ENCODE measurements at places on chromosomes 16 and 17.
A peak's percentile ranks its signal among the peaks of the same experiment; 100 is the strongest.

DNA sequence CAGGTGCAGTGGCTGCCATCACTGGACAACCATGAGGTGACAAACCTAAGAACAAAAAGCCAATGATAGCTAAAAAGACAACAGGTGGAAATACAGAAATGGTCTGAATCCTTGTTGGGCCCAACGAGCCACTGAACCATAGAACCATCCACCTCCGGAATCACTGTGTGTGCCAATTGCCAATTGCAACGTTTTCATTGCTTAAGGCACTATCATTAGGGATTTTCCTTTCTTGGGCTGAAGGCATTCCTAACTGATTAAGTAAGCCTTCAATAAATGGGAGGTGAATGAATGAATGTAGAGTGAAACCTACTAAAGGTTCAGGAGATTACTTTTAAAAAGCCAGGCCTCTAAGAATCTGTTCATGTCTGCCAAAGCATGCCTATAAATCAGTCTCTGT is 3.6 kb downstream of the USP31 start:
- DNase-seq, result no peak

DNA sequence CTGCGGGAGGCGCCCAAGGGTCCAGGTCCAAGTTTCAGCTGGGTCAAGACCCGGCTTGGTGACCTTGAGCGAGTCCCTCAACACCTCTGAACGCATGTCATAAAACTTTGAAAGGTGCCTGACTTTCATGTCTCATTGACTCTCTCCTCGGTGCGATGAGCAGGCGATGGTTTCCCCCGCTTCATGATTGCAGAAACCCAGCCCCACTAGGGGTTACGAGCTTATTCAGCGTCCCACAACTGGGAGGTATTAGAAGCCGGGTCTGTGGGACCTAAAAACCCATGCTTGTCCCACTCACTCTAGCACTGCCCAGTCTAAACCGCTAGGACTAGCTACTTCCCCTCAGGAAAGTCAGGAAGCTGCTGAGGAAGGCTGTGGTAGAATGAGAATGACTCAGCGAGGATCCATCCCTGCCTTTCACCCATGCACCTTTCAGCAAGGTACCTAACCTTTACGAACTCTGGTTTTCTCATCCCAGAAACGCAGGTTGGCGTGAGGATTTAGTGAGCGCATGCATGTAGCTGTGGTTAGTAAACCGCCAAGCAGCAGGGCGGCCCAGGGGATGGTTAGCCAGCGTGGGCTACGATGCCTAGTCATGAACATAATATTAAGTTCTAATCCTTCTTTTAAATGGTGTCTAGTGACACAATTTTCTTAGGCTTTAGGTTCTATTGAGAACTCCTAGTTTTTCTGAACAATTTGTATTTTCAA is 26.2 kb upstream of the RFFL start:
- peak; percentile 55 for DNase-seq

GRCh38 chr17:12789481-12790248 is at the start of gene ARHGAP44:
Gene ARHGAP44 (plus strand): TSS chr17:12789498. CDS start chr17:12789839, 341 bp downstream.
- DNase-seq, result no peak

GRCh38 chr17:66398617-66399016 is 96.2 kb downstream of the PRKCA start:
- no peak for DNase-seq

GRCh38 chr17:79033741-79034501 is 10.0 kb downstream of the C1QTNF1 start:
- DNase-seq, result no peak

- no peak for DNase-seq
These were observed 327.9 kb upstream of the SOX9 start for GRCh38 chr17:71792966-71793365.

- no peak for DNase-seq
These were observed 22.3 kb downstream of the ARHGAP27 start for GRCh38 chr17:45410144-45411091.

- DNase-seq, result no peak
These were observed 91.1 kb downstream of the ANKFN1 start for GRCh38 chr17:56244268-56244890.

DNA sequence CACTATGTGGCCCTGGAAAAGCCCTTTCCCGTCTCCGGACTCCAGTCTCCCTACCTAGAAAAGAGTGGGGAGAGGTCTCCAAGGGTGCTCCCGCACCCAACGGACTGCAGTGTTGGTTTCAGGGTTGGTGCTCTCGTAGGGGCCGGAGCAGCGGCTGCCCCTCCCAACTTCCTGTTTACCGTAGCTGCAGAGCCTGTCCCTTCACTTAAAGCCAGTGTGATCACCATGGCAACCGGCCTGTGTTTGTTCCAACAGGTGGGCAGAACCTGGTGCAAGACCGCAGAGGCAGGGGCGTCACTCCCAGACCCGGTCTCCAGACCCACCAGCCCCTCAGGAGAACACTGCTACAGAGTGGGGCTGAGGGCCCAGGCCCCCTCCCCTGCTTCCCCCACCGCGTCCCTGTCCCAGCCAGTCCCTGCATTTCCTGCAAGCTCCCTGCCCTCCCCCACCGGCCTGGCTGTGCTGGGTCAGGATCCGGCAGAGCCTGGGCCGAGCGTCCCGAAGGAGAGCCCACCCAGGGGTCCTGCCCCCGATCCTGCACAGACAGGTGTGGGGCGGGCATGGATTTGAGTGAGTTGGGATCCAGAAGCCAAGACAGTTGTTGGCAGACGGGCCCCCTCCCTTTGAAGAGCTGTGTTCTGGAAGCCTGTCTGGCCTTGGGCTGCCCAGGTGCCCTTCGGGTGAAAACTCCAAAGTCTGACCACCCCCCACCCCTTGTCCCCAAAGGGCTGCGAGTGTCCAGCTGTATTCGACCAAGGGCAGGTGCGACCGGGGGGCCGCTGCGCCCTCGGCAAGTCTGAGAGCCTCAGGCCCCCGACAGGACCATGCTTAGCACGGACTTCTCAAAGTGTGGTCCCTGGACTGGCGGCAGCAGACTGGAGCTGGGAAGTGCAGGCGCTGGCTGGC is 1.5 kb upstream of the BAIAP3 start:
- DNase-seq, result peak; percentile 36

GRCh38 chr17:3511852-3512504 is 36.2 kb downstream of the ASPA start:
- DNase-seq, result no peak

DNA sequence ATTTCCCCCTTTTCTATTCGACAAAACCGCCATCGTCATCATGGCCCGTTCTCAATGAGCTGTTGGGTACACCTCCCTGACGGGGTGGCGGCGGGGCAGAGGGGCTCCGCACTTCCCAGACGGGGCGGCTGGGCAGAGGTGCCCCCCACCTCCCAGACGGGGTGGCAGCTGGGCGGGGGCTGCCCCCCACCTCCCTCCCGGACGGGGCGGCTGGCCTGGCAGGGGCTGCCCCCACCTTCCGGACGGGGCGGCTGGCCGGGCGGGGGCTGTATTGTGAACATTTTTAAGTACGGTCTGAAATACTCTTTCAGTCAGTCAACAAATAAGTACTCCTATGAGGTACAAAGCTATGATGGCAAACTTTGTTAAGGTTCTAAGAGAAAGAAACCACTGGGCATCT is 222.8 kb downstream of the CNTNAP4 start:
- no peak for DNase-seq

DNA sequence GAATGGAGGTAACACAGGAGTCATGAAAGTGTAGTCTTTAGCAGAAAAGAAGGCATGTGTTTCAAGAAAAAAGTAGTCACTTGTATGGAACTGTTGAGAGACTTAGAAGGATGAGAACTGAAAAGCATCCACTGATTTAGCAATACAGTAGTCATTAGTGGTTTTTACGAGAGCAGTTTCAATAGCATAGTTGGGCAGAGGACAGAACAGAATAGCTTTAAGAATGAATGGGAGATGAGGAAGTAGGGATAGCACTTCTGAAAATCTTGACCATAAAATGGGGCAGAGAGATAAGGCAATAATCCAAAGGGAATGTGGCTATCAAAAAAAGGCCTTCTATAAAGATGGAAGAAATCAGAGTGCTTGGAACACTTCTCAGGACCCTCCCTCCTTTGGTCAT is 64.8 kb upstream of the C17orf78 start:
- DNase-seq, result no peak

DNA sequence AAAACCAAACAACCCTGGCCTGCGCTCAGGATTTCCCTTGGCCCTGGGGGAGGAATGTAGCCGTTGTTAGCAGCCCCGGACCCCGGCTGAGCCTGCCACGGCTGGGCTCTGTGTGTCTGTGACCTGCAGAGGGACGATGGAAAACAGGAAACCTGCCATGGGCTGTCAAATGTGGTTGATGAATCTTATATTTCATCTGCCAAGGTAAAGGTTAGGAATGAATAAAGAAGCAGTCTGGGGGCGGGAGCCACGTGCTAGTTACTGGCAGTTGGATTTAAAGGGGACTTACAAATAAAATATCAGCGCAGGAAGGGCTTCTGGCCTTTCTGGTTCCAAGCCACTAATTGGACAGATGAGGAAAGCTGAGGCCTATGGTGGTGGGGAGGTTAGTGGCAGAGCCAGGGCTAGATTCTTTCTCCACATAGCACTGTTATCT is at the start of gene KRT23:
TSS of gene KRT23 (minus strand) at position 263 of the 436 bp plus-strand sequence. CDS start 1,043 bp downstream, outside the sequence.
- no peak for DNase-seq

DNA sequence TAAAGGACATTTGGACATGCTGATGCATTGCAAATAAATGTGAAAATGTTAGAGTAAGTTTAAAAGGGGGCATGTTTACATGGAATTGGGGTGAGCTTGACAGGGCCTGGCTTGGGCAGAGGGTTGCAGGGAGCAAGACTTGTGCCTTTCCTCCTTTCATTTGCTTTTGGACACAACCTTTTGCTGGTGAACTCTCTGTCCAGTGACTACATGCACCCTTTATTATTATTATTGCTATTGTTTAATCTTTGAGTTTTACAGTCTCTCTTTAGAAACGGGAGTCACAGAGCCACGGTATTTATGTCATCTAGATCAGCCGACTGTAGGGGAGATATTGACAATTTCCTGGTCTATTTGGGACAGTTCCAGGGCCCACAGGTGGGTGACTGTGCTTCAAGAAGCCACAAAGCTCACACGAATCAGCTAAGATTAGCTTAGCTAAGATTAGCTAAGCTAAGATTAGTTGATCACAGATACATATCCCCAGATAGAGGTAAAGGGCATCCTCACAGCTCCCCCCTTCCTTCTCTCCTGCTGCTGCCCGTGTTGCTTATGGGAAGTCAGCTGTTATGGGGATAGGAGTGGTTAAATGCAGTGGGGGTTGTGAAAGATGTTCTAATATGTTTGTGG is 28.9 kb upstream of the ETV4 start:
- no peak for DNase-seq

- DNase-seq, result no peak
These were observed 13.4 kb upstream of the MEIOC start for GRCh38 chr17:44642834-44643233.

GRCh38 chr17:76478730-76479514 is 11.5 kb downstream of the AANAT start:
- no peak for DNase-seq

DNA sequence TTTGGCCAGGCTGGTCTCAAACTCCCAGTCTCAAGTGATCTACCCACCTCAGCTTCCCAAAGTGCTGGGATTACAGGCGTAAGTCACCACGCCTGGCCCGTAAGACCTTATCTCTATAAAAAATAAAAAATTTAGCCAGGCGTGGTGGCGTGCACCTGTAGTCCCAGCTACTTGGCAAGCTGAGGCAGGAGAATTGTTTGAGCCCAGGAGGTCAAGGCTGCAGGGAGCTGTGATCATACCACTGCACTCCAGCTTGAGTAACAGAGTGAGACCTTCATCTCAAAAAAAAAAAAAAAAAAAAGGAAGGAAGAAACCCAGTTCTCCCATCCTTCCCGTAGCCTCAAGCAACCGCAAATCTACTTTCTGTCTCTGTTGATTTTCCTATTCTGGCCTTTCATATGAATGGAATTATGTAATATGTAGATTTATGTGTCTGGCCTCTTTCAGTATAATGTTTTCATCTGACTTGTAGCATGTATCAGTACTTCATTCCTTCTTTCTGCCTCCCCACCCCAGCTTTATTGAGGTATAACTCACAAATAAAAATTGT is 11.2 kb downstream of the CASC3 start:
- DNase-seq, result no peak

- no peak for DNase-seq
These were observed 69.2 kb downstream of the CDC27 start for GRCh38 chr17:47119746-47120520.

DNA sequence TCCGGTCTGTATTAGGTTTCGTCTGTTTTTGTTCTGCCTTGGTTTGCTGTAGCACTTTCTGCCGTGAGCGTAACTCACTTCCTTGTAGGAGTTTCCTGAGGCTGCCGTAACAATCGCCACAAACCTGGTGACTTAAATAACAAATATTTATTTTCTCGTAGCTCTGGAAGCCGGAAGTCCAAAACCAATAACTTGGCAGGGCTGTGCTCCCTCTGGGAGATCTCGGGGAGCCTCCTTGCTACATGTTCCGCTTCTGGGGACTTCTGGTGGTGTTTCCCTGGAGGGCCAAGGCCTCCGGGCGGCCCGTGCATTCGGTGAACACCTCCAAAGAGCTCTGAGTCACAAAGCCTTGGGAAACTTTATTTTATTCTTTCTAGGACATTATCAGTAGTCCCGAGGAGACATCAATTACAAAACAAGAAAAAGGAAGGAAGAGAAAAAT is 6.8 kb upstream of the WDR45B start:
- DNase-seq, result no peak

DNA sequence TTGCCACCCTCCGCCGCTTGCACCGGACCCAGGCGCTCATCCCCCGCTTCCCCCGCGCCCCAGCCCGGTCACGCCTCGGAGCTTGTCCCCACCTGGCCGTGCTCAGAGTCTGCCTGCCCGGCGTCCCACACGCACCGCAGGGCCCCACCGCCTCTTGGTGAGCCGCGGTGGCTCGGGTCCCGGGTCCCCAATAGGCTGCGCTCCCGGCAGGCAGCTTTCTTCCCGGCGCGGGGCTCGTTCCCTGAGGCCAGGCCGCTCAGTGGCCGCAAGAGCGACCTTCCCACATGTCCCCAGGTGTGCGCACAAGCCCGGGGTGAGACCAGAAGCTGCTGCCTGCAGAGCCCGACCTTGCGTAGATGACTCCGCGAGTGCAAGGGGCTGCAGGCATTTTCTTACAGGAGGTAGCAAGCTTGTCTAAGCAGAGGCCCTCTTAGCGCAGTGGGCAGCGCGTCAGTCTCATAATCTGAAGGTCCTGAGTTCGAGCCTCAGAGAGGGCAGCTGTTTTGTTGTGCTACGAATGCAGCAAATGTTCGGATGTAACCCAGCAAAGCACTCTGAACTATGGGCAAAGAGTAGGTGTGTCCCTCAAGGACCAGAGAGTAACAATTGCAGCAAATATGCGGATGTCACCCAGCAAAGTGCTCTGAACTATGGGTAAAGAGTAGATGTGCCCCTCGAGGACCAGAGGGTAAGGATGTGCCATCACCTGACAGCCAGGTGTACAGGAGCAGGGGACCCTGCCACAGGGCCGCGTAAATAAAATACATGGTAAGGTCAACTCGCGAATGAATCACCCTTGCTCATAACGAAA is 15.6 kb downstream of the TLE7 start:
- DNase-seq, result peak; percentile 83

GRCh38 chr16:61862221-61863155 is 173.8 kb downstream of the CDH8 start:
- DNase-seq, result no peak

GRCh38 chr17:4769628-4770027 is 2.1 kb upstream of the TM4SF5 start:
- no peak for DNase-seq

DNA sequence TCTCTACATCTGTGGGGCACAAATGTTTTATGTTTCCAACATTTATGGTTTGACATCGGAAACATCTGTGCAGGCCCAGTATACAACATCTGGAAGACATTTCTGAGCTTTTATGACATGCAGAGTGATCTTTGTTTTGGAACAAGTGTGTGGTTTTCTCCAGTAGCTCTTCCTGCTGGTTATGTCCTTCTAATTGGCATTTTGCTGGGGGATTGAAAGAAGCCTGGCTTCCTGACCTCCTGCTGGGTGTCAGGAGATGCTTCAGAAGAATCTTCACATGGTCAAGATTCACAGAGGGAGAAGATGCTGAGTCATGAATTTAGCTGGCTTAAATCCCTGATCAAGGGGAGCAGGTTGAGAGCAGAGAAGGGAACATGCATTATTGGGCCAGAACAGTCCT is 279.5 kb upstream of the MYOCD start:
- no peak for DNase-seq
